ENCODE measurements at places on chromosomes 5 and 9. TPM values are rescaled to one million over a fixed set of nuclear protein-coding genes. Genes with fewer than 3 reads are reported as not detected.

DNA sequence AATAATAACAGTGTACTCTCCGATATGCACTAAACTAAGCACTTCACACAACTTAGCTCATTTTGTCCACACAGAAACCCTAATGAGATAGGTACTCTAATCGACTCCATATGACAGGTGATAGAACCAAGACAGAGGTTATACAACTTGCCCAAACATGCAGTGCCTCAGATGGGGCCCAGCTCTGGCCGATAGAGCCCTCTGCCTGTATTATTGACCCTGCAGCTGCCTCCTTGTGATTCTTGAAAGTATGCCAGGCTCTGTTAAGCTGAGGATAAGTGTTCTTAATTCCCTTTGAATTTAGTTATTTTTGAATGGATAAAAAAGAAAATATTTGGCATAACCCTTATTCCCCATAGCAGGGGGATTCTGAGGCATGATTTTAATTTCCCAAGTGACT is 78.5 kb downstream of the HMHB1 start:
- no peak for DNase-seq

DNA sequence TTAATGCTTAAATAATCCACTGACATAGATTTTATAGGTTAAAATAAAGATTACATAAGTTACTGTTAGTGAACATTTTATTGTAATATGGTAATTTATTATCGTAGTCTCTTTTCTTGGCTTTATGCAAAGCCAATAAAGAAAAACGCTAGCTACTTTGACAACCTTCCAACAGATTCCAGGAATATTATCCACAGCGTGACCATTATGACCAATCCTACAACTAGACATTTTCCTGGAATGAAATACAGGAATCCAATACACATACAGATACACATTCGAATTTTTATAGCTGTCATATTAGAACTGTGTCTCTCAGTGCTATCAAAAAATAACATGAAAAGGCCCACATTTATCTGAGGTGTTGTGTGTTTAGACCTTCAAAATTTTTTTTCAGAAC is 13.1 kb downstream of the RPS23 start:
- no peak for DNase-seq

- no peak for DNase-seq
Observed at GRCh38 chr5:151863566-151863965, 61.1 kb downstream of the GLRA1 start.

DNA sequence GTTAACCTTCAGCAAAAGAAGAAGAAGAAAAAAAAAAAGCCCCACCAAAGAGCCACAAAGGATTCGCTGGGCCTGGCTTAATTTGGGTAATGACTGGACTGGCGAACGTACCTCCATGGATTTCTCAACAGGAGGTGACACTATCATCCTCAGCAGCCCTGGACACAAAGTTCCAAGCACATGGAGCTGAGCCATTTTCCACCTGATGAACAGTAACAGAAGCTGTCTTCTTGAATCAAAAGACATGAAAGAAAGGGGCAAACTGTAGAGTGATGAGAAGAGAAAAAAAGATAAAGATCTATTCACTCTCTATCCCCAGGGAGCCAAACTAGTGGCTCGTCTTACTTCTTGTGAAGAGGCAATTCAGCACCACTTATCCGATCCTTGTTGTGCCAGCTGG is 150.2 kb upstream of the TRPM3 start:
- no peak for DNase-seq

GRCh38 chr5:178732281-178732680 is 1.8 kb upstream of the ZNF354A start:
- DNase-seq, result no peak

GRCh38 chr9:73780916-73781315 is 629.3 kb downstream of the ANXA1 start:
- no peak for DNase-seq

DNA sequence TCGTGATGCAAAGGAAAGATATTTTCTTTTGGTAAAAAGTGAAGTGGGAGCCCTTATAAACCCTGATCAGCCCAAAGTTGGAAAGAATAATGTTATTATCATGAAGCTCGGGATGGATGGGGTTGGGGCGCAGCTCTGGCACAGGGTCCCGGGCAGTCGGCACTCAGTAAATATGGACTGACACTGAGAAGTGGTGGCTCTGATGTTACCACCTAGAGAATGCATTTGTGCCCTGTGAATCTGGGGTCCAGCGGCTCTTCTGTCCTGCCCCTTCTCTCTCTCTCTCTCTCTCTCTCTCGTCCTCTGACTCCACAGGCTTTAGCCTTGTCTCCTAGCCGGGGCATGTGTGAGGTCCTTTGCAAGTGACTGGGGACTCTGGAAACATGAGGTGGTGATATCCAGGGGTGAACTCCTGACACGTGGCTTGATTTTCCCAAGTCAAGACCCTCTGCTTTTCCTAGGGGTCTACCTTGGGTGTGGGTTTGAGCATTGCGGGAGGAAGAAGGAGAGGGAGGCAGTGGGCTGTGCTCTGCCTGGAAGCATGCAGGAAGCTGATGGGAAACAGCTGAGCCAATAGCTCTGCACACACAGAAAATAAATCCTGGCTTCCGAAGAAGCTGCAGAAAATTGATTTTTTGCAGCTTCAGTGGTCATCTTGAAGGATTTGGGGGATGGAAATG is 162.7 kb downstream of the MACROH2A1 start:
- no peak for DNase-seq

DNA sequence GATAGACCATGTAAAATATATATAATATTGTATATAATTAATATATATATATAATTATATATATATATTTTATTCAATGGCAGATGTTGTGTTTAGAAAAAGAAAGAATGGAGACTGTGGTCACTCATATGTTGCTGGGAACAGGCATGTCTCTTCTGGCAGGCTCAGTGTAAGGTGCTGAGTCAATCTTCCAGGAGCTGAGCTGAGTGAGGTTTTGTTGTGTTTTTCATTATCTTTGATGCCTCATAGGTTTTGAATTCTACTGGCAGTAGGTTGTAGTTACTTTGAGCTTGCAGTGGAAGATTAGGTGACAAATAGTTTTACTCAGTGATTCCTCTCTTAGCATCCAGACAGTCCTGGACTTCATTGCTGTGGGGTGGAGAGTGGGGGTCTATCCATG is 561.3 kb downstream of the IRX1 start:
- no peak for DNase-seq

DNA sequence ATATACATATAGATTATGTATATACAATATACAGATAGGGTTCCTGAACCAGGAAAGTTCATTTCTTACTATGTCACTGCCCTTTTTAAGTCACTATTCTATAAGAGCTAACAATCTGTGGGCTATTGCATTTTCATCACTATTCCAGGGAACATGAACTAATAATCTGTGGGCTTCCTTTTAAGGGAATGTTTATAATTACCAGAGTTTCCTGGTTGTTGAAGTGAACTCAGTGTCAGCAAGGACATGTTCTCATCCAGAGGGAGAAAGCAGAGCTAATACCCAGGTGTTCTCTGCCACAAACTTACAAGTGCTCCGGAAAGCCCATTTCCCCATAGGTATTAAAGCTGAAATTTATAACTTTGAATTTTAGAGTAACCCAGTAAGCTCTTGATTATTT is 69.6 kb downstream of the CWC27 start:
- DNase-seq, result no peak

GRCh38 chr5:161093100-161093499 is 241.1 kb upstream of the ATP10B start:
- DNase-seq, result no peak

- DNase-seq, result no peak
Observed at GRCh38 chr9:129675620-129676019, 10.2 kb downstream of the PRRX2 start.

GRCh38 chr9:89524963-89525362 is 27.1 kb upstream of the SEMA4D start:
- DNase-seq, result no peak

DNA sequence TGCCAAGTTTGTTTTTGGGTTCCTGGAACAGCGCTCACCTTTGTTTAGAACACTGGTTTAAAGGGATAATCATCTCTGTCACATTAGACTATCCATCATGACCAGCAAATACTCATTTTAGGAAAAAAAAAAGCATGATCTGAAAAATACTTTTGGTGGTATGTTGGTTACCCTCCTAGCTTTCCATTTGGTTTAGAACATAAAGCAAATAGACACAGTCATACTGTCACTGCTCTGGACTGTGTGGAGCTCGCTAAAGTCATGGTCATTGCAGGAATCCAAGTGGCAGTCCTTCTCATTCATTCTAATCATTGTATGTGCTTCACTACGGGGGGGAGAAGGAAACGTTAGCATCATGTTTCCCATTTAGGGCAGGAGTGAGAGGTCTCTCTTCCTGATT is 83.5 kb downstream of the PIK3R1 start:
- DNase-seq, result no peak

DNA sequence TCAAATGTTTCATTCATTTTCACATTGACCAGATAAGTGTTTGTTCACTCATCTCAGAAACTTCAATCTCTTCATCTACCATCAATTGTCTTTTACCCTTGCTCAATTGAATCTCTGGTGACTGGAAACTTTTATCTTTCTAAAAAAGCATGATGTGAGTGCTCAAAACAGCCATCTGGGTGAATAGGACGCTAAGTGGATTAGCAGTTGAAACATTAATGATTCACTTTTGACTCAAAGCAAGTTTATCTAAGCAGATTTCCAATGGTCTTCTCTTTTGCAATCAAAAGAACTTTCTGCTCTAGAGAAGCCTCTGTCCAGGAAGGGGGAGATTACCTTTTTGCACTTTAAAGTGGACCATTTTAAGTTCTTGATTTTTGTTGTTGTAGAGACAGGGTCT is 22.2 kb downstream of the KLF4 start:
- no peak for DNase-seq

GRCh38 chr9:96423322-96423984 is 5.3 kb upstream of the ZNF367 start:
- no peak for DNase-seq

DNA sequence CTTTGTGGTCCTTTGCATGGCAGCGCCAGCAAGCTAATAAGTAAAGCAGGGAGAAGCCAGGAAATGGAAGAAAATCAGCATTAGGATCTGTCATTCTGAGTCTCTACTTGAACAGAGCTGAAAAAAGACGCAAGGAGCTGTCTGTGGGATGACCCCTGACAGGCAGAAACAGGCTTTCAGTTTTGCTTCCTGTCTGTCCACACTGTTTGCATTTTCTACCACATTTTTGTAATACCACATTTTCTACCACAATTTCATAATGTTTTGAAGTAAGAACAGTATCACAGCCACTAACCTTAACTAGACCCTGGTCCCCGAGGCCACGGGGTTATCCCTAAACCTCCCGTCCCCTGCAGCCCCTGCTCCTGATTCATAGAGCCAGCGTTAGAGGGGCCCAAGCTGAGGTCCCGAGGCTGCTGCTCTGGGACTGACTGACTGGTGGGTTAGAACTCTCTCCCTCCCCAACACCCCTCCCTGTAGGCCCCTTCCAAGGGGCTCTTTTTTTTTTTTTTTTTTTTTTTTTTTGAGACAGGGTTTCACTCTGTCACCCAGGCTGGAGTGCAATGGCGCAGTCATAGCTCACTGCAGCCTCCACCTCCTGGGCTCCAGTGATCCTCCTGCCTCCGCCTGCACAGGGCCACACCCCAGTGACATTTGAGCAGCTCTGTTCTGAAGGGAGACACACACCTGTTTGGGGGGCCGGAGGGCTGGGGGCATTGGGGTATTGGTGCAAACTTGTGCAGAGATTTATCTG is 4.0 kb upstream of the CLIC3 start:
- no peak for DNase-seq

GRCh38 chr5:143279698-143280097 is 123.8 kb downstream of the NR3C1 start:
- peak; percentile 84 for DNase-seq

GRCh38 chr9:72995131-72996024 is 42.5 kb upstream of the ALDH1A1 start:
- no peak for DNase-seq

DNA sequence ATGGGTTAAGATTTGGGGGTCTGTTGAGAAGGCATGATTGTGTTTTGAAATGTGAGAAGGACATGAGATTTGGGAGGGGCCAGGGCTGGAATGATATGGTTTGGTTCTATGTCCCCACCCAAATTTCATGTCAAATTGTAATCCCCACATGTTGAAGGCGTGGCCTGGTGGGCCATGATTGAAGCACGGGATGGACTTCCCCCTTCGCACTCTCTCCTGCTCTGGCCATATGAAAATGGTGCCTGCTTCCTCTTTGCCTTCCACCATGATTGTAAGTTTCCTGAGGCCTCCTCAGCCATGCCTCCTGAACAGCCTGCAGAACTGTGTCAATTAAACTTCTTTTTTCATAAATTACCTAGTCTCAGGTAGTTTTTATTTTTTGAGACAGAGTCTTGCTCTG is 14.7 kb upstream of the NOTCH1 start:
- no peak for DNase-seq

DNA sequence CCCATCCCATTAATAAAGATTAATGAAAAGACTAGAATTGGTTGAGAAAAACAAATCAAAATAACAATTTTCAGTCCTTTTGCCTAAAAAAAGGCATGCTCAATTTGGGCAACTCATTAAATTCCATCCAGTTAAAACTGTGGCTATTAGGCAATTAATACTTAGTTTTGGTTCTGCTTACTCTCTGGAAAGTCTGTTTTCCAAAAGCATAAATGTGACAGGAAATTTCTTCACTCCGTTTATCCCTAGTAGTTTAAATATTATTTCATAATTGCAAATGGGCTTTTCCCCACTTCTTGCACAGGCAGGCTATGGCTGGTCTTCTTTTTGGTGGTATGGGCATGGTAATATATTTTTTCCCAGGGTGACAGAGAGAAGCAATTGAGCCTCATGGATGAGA is 373.3 kb upstream of the KLF4 start:
- DNase-seq, result no peak

DNA sequence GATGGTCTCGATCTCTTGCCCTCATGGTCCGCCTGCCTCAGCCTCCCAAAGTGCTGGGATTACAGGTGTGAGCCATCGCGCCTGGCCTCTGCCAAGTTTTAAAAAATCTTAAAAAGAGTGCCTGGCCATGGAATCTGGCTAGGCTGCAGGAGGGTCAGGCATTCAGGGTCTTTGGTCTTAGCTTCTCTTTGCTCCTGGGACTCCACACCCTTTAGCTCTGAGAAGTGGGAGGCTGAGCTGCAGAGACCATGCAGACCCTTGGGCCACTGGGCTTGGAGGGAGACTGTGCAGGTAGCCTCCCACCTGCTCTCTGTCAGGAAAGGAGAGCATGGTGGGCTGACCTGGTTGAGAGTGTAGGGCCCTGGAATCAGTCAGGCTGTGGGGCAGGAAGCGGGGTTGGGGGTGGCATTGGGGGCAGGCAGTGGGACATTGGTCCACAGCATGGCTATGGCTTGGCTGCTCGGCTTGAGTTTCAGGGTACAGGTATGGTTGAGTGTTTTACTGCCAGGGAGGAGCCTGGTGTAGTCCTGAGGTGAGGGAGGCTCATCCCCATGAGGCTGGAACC is 20.8 kb downstream of the PHF2 start:
- no peak for DNase-seq

NOXA1 gene
- 0.59 TPM for total RNA-seq

CEP72 gene
- total RNA-seq, result 23.1 TPM

LRRC8A gene
- total RNA-seq, result 80.5 TPM

PKD2L2 gene
- not detected for total RNA-seq

SVEP1 gene
- 0.63 TPM for total RNA-seq

PCSK5 gene
- total RNA-seq, result 30.8 TPM

FAM200C gene
- total RNA-seq, result 6.9 TPM

NUTM2F gene
- total RNA-seq, result 0.45 TPM

SH3TC2 gene
- 0.04 TPM for total RNA-seq

HCN1 gene
- total RNA-seq, result 7.4 TPM

TOR1A gene
- 33.9 TPM for total RNA-seq

KIF4B gene
- total RNA-seq, result not detected

ARHGEF37 gene
- total RNA-seq, result 0.12 TPM

Measured in GM23338 (cell line).